DMS79 treated with DMSO at 0.1 percent for 48 hours (cell line): ENCODE measurements at places on chromosomes 6 and 20.

GRCh38 chr6:33983721-33984465 is 162.0 kb downstream of the GRM4 start:
- DNase-seq = no peak

GRCh38 chr6:156686301-156686994 is 90.7 kb upstream of the ARID1B start:
- peak; percentile 97 for DNase-seq

- no peak for DNase-seq
Measured at GRCh38 chr20:24684956-24685691, 215.7 kb downstream of the SYNDIG1 start.

GRCh38 chr6:24451581-24452388 is 37.6 kb downstream of the GPLD1 start:
- no peak for DNase-seq
